ENCODE measurements at places on chromosomes 1 and 21.

DNA sequence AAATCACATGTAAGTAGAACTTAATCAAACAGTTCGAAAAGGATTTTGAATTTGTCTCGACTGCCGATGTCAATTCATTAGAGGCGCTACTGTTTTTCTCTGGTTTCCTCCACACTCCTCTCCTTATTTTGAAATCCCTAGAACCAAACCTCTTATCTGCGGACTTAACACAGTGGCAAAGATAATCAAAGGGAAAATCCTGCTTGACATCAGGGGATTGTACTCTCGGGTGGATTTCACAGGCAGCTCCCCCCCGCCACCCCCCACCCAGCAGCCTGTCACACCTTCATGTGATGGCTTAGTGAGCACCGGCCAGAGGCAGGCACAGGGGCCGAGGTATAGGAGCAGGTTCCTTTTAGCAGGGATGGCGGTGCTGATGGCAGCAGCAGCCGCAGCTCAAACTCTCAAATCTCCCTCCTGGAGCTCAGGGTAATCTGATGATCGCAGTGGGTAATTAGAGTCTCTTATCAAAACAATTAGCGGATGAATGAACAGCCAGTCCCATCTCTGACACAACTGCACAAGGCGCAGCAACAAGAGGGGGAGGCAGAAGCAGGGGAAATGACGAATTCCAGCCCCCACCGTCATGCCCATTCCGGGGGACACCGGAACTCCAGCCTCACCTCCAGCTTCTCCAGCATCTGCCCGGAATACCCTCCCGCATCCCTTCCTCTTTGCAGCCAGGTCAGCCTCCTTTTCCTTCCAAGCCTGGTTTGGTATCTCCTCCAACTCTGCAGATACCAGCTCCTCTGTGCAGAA, 80.3 kb downstream of the SSBP3 start:
- DNase-seq: no peak

DNA sequence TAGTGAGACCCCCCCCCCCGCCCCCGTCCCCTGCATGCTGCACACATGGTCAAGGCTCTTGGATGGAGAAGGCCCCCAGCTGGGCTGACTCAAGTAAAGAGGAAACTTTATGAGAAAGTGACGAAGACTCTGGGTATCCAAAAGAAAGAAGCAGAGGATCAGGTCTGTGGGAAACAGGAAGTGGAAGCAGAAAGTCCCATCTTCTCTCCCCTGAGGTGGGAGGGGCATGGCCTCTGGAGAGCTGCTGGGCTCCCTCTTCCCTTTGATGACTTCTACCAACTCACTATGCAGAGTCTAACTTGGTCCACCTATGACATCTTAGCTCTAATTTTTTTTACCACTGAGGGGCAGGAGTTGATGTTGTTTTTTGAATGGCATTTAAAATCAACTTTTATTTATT, 42.7 kb upstream of the LIN9 start:
- DNase-seq: no peak

- no peak for DNase-seq
Observed at GRCh38 chr1:169327875-169328274, 39.7 kb downstream of the NME7 start.

- no peak for DNase-seq
Observed at GRCh38 chr1:5649795-5650194, 342.4 kb downstream of the NPHP4 start.

DNA sequence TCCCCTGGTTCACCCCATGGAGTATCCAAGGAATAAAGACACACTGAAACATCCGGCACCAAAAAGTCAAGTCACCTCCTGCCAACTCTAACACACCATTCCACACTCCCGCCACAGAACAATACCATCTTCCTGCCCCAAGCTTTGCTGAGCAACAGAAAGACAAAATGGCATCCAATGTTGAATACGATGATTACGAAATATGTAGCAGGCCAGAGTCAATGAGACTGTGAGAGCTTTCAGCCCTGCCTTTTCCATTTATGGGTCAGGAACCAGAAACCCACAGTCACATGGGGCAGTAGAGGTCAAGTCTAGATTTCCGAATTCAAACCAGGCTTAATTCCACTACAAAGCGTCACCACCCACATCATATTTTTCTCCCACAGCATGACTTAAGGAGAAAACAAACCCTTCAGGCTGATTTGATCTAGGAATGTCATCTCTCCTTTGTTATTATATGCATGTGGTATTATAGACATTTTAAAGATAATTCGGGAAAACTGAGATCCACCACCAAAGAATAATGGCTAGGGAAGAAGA, 249.8 kb downstream of the SETD4 start:
- no peak for DNase-seq

DNA sequence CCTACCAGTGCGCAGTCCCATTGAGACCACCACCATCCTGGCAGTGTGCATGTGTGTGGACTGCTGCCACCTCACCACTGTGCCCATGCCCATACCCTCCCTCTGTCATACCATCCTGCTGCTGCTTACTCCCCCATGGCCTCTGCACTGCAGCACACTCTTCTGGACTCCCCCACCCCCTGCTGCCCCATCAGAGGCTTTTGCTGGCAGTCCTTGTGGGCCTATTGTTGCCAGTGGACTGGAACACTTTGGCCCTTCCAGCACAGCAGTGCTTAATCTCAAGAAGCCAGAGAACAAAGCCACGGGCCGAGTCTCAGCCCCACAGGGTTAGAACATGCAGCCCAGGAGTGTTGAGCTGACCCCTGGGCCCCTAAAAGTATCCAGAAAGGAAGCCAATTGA, 41.9 kb upstream of the IVNS1ABP start:
- DNase-seq: no peak

DNA sequence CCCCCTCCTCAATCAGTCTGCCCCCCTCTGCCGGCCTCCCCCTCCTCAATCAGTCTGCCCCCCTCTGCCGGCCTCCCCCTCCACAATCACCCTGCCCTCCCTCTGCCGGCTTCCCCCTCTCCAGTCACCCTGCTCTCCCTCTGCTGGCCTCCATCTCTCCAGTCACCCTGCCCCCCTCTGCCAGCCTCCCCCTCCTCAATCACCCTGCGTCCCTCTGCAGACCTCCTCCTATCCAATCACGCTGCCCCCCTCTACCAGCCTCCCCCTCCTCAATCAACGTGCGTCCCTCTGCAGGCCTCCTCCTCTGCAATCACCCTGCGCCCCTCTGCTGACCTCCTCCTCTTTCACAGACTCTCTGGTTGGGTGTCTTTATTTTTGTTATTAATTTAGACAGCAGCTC, 11.5 kb upstream of the C1orf198 start:
- no peak for DNase-seq

- DNase-seq: no peak
Observed at GRCh38 chr21:44982558-44983250, 42.9 kb downstream of the SLX9 start.

GRCh38 chr1:88661188-88661587, 22.9 kb upstream of the PKN2 start:
- no peak for DNase-seq

- DNase-seq: no peak
Observed at GRCh38 chr1:232367293-232367692, 262.6 kb downstream of the SIPA1L2 start.

- no peak for DNase-seq
Observed at GRCh38 chr1:149879556-149879955, 19.8 kb upstream of the BOLA1 start.

DNA sequence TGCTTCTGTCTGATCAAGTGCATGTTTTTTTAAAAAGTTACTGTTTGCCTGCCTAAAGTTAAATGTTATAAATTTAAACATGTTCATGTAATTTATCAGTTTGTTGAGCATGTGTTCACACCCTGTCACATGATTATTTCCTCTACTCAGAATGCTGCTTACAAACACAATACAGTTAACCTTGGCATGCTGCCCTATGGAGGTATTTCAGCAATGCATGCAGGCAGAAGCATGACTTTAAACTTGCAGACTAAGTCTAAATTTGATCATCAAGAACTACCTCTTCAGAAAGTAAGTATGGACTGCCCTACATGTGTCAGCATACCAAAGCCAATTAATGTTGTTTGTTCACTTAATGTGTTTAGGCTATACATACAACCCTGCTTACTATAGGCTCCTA, 161.6 kb downstream of the LRRC40 start:
- no peak for DNase-seq

DNA sequence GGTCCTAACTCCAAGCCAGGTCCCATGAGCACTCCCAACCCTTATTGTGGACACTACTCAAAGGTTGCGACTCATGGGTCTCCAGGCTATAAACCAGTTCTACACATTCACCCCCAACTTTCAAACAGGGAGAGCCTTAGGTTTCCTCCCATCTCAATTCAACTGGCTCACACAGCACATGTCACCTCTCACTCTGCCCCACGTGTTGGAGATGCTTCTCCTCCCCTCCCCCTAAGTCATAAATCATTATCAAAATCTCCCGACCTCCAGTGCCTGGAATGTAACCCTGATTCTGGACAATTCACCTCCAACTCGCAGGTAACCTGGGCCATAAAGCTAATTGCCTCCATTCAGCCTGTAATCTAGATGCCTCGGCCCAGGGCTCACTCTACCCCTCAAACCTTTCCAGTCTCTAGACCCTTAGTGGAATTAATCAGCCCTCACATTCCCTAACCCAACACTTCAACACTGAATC, 595 bp downstream of the AK2 start:
- no peak for DNase-seq

DNA sequence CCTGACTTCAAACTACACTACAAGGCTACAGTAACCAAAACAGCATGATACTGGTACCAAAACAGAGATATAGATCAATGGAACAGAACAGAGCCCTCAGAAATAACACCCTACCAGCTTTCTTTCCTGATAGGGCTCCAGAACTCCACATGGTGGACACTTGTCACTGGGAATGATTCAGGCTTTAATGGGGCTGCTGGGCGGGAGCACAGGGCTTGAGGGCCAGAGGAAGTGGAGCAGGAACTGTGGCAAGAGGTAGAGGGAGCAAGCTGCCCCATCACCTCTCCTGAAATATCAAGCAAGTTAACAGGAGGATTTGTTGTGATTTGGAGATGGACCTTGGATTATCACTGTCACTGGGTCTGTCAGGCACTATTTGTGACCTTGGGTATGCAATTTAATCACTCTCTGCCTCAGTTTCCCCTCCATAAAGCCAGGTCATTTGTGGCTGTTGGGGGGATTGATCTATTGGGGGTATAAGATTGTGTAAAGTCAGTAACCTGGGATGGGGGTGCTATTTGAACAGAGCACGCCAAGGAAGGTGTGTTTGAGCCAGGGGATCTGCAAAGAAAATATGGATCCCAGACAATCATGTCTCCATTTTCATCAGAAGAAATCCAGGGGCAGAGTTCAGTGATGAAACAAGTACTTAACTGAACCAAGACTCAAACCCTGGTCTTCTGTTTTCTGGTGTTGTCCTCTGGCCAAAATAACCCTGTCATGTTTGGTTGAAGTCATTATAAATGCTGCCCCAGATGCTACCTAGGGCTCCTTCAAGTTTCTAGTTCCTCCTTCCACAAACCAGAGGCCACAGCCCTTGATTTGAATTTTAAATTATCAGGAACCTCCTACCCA, 25.2 kb downstream of the ETS2 start:
- peak; percentile 17 for DNase-seq

- DNase-seq: no peak
Observed at GRCh38 chr1:160521554-160521953, 1.5 kb downstream of the SLAMF6 start.

- DNase-seq: no peak
Observed at GRCh38 chr1:226378071-226378470, 29.8 kb downstream of the PARP1 start.

DNA sequence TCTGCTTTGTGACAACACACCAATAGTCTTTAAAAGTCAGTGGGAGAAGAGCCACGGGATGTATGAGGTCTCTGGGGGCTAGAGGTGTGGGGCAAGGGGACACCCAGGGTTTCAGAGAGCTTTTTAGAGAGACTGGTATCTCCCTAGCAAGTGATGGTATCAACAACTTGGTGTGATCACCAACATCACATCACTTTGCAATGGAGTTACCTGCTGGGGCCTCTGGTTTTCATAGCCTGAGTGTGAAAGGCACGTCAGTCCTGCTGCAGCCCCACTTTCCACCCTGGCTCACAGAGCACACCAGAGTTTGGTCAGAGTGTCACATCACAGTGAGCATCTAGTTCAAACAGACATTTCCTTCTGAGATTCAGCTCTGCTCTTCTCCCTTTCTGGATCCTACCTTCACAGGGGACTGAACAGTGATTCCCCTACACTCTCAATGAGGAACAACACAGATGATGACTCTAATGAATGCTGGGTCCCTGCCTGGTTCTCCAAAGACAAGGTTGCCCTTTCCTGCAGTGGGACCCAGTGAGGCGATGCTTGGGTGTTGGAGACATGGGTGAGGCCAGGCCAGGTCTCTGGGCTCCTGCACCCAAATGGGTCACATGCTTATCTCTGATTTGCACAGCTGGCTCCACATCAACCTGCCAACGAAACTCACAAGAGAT, 2.0 kb upstream of the MAN1C1 start:
- DNase-seq: no peak

- no peak for DNase-seq
Observed at GRCh38 chr1:106875622-106876021, 180.9 kb upstream of the PRMT6 start.

GRCh38 chr21:29499734-29500343, 201.1 kb downstream of the BACH1 start:
- DNase-seq: no peak

- peak; percentile 33 for DNase-seq
Observed at GRCh38 chr1:232962761-232963745, 12.6 kb downstream of the NTPCR start.

DNA sequence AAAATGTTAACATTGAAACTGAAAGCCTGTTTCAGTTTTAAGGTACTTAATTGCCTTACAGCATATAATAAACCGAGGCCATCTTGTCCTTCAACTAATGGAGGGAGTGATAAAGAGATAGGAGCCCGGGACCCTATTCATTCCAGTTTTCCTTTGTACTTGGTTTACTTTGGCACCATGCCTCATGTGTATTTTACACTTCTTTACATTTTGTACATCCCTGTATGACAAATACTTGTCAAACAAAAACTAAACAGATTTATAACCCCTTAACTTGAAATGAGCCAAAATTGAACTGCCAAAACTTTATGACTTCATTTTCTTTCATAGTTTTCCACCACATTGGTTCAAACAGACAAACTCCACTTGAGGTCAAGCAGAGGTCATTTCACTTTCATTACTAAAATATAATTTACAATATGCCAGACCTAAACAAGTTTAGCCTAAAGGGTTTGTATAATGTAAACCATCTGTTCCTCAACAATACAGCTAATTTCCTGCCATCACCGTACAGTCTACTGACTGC, 30.9 kb upstream of the UBE2U start:
- DNase-seq: no peak

- no peak for DNase-seq
Observed at GRCh38 chr1:50342525-50342924, 80.7 kb downstream of the DMRTA2 start.

DNA sequence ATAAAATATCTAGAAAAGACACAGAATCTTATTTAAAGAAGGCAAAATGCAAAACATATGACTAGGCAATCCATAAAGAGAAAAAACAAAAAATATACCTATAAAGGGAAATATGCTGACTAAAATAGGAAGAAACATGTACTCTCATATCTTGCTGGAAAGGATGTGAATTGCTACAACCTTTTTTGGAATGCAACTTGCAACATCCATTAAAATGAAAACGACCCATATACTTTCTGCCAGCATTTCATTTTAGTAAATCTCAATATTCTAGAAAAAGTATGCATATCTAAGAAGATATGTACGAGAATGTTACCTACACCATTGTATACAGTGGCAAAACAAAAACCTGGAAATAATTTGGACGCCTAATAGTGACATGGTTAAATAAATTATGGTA, 56.6 kb downstream of the EDEM3 start:
- DNase-seq: no peak

- DNase-seq: no peak
Observed at GRCh38 chr1:227662933-227663332, 72.2 kb downstream of the JMJD4 start.

GRCh38 chr1:166511761-166512160, 327.5 kb upstream of the POGK start:
- no peak for DNase-seq

- no peak for DNase-seq
Observed at GRCh38 chr1:217431395-217431794, 199.5 kb downstream of the GPATCH2 start.

Data from GDM1 (cell line).